ENCODE measurements at places on chromosomes 4 and X.

- no peak for DNase-seq
These were observed 127.0 kb upstream of the GATB start for GRCh38 chr4:151887816-151888180.

- DNase-seq: no peak
These were observed 95.2 kb downstream of the AMMECR1 start for GRCh38 chrX:110222497-110223257.

GRCh38 chrX:47745416-47745815, 86.4 kb upstream of the UXT start:
- no peak for DNase-seq

GRCh38 chrX:8689473-8689872, 42.5 kb downstream of the ANOS1 start:
- DNase-seq: no peak

GRCh38 chr4:115485402-115485801, 372.0 kb upstream of the NDST4 start:
- no peak for DNase-seq

DNA sequence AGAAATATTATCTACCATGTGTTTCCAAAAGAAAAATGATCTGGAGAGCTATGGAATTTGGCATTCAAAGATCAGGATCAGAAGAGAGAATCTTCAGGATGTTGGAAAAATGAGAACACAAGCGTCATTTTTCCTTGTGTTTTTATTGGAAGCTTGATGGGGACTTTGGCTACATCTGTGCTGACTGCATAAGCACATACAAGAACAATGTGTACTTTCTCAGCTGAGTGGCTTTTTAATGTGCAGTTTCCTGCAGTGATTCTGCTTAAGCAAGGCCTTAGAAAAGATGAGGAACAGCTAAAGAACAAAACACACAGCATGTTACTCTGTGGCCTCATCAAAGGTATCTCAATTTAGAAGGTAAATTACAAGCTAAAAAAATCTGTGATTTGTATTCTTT, 1039.9 kb downstream of the GLUD2 start:
- DNase-seq: no peak

- DNase-seq: no peak
These were observed 8.2 kb downstream of the ZNF518B start for GRCh38 chr4:10448991-10449390.

GRCh38 chr4:188275686-188276085, 136.4 kb downstream of the TRIML1 start:
- DNase-seq: no peak

DNA sequence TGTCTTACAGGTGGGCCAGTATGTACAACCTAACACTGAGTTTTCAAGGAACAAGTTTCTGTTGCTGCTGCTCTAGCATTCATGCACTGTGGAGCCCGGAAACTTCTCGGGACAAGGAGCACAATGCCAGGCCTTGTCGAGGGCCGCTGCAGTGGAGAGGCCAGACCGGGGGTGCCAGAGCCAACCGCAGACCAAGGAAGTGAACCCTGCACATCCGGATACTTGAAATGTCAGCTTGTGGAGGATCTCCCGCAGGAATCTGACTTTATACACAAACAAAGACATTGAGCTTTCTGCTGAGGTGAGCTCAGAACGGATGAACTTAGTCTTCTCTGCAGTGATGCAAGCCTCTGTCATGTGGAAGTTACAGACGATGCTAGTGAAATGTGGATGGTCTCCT, 99.5 kb downstream of the ZNF827 start:
- no peak for DNase-seq

- DNase-seq: no peak
These were observed 134.3 kb upstream of the RPS6KA6 start for GRCh38 chrX:84322083-84322827.

GRCh38 chr4:16896881-16897750, 1.3 kb downstream of the LDB2 start:
- DNase-seq: no peak

GRCh38 chrX:121755541-121755940, 708.1 kb downstream of the GLUD2 start:
- no peak for DNase-seq

- DNase-seq: no peak
These were observed 44.6 kb downstream of the EIF2S3 start for GRCh38 chrX:24099394-24099793.

DNA sequence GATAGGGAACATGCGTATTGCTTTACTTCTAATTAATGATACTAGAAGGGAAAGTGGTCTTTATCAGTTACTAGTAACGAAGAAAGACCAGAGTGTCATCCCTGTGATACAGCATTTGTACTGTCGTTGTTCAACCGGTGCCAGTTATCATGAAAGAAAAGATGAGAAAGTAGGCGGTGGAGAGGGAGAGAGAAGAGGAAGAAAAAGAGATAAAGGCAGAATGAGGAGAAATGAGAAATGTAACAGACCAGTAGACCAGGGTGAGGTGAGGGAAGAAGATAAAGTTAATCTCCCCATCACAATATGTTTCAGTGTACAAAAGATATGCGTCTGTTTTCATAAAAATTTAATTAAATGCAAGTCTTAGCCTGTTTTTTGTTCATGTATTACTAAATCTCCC, 135.2 kb upstream of the HPGD start:
- no peak for DNase-seq

- DNase-seq: no peak
These were observed 11.2 kb downstream of the C1QTNF7 start for GRCh38 chr4:15438939-15439524.

GRCh38 chr4:19416146-19416545, 835.6 kb upstream of the SLIT2 start:
- no peak for DNase-seq

DNA sequence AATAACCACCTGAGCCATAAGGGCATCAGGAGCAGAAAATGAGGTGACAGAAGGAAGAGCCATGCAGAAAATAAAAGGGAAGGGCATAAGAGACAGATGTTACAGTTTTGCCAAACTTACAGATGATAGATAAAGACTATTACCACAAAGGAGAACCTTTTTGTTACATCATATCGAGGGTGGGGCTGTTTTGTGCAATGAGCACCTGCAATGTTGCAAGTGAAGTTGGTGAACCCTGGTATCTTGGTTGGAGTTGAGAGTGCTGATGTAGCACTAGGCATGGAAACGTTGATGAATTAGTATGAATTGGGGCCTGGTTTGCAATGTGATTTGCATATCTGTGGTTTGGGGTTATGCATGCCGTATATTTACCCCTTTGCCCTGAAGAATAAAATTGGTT, 119.8 kb upstream of the TEX13D start:
- peak; percentile 55 for DNase-seq

DNA sequence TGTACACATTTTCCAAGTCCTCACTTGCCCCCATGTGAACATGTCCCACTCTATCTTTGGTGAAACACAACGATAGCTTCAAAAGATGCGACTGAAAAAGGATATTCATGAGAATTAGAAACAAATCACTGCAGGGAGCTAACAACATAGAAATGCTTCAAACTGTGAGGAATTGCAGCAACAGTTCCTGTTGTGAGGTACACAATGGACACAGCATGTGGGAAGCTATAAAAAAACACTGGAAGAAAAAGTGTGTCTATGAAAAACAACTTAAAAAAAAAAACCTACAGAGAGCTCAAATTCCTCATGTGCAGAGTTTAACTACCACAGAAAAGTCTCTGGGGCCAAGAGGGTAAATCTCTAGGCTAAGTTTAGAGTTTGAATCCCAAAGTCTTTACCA, 51.6 kb upstream of the BLTP1 start:
- no peak for DNase-seq

DNA sequence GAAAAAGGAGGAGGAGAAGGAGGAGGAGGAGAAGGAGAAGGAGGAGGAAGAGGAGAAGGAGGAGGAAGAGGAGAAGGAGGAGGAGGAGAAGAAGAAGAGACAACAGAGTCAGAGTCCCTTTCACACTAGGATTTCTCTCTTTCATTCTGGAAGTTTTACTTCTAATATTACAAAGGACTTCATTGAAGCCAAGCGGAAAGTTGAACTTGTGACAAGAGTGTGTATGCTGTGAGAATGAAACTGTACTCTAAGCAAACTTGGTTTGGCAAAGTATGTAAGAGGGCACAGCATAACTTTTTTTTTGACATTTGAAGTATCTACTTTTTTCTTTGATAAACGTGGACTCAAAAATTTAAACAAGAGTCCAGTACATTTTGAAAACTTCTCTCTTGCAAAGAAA, 48.0 kb downstream of the CXCL8 start:
- no peak for DNase-seq

GRCh38 chr4:123480706-123481418, 84.3 kb downstream of the SPRY1 start:
- no peak for DNase-seq

DNA sequence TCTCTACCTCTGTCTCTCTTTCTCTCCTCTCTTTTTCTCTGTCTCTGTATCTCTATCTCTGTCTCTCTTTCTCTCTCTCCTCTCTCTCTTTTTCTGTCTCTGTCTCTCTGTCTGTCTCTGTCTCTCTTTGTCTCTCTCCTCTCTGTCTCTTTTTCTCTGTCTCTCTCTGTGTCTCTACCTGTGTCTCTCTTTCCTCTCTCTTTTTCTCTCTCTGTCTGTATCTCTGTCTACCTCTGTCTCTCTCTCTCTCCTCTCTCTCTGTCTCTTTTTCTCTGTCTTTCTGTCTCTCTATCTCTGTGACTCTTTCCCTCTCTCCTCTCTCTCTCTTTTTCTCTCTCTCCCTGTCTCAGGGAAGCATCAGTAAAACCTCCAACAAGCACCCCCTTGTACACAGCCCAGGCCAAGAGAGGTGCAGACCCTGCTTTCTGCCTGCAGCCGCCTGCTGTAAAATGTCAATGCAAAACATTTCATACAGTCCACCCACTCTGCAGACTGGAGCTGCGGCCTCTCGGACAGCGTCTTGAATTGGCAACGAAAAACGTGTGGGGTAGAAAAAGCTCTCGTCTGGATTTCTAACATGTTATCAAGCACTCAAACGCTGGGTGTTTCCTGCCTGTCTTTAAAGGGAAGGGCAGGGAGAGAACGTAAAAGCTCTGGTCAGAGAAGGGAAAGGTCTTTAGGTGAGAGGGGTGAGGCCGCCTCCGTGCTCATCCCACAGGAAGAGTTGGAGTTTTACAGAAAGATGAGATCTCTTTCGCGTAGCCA, 3.7 kb upstream of the SHOX start:
- DNase-seq: no peak

GRCh38 chr4:4424499-4425115, 37.7 kb downstream of the NSG1 start:
- no peak for DNase-seq

DNA sequence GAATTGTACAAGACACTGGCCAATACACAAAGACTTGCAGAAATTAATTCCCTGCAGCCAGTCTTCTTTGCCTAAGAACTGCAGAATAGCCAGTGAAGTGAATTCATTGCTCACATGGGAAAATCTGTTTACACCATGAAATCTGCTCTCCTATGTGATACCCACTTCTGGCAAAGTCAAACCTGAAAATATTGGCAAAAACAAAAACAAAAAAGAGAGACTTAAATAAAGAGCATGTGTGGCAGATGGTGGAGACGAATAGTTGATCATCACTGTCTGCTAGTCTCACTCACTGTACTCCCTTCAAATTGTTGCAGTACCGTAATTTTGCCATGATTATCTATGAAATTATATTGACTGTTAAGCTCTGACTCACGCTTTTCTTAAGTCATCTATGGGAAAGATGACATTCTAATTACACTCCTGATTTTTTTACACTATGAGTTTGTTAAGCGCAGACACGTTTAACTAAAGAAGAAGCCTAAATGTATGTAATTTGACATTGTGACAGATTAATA, 406.8 kb downstream of the PCDH7 start:
- no peak for DNase-seq

DNA sequence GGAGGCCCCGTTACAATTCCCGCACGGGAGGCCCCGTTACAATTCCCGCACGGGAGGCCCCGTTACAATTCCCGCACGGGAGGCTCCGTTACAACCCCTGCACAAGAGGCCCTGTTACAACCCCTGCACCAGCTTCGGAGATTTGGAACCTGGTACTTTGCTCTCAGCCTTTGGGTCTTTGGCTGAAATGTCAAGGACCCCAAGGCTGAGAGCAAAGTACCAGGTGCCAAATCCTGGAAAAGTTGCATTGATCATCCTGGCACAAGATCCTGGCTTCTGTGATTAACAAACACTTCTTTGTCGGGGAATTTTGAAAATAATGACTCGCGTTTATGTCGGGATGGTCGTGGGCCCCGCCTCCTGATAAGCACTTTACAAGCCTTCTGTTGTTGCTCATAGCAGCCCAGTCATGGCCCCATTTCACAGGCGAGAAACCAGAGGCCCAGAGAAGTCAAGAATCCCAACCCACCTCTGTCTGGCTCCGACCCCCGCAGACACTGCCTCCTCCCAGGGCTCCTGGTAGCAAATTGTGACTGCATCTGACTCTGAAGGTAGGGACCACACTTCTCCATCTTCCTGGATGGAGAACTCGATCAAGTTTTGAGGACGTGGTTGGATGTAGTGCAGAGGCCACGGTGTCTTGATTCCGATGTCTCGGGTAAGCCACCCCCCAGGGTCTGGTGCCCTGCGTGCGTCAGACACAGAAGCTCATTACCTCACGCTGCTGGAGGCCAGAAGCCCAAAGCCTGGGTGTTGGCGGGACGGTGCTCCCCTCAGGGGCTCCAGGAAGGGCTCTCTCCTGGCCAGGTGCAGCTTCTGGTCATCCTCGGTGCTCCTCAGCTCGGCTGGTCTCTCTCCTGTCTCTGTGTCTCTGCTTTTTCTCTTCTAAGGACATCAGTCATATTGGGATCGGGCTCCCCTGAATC, 60.3 kb downstream of the ADRA2C start:
- no peak for DNase-seq

GRCh38 chr4:140309124-140309870, 64.1 kb upstream of the SCOC start:
- DNase-seq: peak; percentile 18

- no peak for DNase-seq
These were observed 69.6 kb downstream of the NOCT start for GRCh38 chr4:139085141-139085540.
